ENCODE measurements at places on chromosomes 3 and 15.

GRCh38 chr3:12758025-12758781 is 856 bp downstream of the TMEM40 start:
- no peak for DNase-seq

DNA sequence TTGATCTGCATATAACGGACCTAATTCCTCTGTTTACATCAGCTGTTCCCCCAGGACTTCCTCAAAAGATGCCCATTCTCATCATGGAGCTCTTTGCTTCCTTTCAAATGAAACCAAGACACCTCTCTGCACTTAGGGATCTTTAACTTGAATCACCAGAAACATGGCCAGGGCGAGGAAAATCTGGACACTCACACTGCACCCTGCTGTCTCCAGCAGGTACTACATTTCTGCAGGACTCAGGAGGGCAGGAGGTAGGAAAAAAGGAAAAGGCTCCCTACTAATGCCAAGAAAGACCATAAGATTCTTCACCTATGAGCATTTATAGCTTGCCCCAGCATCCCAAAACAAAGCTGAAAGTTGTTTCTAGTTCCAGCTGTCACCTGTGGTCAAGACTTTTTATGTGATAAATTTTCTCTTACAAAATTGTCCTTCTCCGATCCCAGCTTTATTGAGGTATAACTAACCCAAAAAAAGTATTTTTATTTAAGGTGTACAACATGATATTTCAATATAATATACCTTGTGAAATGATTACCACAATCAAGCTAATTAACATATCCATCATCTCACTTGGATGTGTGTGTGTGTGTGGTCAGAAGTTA is 87.3 kb upstream of the C15orf61 start:
- DNase-seq: no peak

DNA sequence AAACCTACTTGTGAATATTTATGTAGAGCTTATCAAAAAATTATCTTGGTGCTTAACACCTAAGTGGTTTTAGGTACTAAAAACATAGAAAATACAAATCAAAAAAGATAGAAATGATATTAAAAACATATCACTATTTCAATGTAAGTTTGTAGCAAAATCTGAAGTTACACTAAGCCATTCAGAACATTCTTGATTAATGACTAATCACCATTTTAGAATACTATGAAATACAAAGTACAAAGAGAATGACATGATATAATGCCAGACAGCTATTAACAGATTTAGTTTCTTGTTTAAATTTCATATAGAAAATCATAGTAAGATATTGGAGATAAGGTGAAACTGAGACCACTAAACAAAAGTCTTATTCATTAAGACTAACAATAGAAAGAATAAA is 169.7 kb upstream of the AGTR1 start:
- DNase-seq: no peak

DNA sequence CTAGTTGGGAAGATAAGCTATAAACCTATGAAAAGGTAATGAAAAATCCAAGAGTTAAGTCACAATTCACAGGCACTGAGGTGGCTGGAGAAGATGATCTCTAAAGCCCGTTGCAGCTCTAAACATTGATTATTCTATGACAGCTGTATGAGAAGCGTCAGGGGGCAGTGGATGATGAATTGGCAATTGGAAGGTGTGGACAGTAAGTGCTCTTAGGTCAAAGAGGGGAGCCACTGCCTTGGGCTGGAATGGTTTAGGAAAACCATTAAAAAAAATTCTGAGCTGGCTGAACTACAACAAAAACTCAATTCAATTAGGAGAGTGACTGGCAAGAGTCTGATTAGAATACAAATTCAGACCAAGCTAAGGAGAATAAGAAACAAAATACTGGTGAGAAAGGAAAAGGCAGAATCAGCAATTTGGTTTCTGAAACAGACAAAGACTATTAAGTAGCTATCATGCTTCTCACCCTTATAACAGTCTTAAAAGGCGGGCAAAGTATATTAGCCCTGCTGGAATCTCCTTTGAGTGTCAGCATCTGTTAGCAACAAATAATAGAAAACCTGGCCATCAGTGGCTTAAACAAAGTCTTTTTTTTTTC is 8.8 kb upstream of the NMD3 start:
- no peak for DNase-seq

DNA sequence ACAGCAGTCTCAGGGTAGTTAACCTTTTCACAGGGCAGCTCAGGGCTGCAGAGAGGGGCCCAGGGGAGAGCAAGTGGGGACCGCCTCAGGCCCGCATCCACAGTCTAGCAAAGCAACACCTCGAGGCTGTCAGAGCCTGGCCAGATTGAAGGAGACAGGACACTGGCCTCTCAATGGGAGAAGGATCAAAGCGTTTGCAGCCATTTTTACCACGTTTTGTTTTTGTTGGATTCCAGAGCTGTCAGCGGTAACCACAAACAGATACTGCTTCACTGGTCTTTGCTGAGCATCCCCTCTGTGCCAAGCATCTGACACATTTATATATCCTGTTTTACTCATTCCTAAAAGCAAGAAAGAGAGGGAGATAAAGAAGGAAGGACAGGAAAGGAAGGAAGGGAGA is 153.8 kb downstream of the SHQ1 start:
- no peak for DNase-seq

- DNase-seq: no peak
These were observed 52.0 kb upstream of the LRIG1 start for GRCh38 chr3:66552846-66553245.

- no peak for DNase-seq
These were observed 64.8 kb upstream of the THSD4 start for GRCh38 chr15:71050461-71050860.

- no peak for DNase-seq
These were observed 33.6 kb downstream of the MORF4L1 start for GRCh38 chr15:78906316-78906620.

- DNase-seq: no peak
These were observed 88.4 kb upstream of the ATP11B start for GRCh38 chr3:182704926-182705325.

DNA sequence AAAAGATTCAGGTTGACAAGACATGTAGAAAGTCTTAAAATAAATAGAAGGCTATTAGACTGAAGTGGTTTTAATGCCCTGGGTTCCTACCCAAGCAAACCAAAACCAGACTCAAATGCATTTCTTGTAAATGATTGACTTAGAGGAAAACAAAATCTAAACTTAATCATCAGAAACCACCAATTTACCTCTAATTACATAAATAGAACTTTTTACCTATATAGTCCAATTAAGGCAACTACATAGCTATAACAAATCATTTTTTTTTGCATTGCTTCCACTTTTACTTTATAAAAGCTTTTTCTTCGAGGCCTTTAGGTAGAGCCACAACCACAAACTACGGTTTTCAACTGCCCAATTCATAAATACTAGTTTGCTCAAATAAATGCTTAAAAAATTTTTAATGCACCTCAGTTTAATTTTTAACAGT is 231.3 kb upstream of the ARHGEF26 start:
- no peak for DNase-seq

GRCh38 chr3:71492974-71493771 is 90.4 kb downstream of the FOXP1 start:
- DNase-seq: no peak

- DNase-seq: no peak
These were observed 4.6 kb downstream of the CIDEC start for GRCh38 chr3:9875448-9875847.

DNA sequence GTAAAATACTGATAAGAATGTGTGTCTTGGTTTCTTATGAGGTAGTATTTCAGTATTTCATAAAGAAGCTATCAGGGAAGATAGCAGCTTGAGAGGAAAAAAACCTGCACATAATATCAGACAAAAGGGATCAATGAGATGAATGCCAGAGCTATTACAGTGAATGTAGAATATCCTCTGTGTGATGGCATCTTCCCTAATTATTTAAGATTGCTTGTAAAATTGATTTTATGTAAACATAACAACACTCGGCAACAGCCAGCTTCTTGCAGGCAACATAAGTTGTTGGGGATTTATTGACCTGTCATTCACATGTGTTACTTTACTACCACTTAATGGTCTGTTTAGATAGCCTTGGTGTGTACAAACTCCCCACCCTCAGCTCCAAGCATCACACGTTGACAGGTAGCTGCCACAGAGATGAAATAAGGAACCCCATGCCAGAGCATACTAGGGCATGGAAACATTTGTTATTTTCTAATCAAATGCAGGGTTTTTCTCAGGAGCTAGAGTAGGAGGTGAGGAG is 49.2 kb upstream of the RARB start:
- no peak for DNase-seq
